ENCODE measurements at places on chromosomes 5 and 9.

GRCh38 chr5:96775689-96776088 lies 32.1 kb downstream of the ERAP1 start:
- DNase-seq, result no peak

GRCh38 chr5:150245111-150245789 lies 44.3 kb downstream of the CAMK2A start:
- DNase-seq, result no peak

DNA sequence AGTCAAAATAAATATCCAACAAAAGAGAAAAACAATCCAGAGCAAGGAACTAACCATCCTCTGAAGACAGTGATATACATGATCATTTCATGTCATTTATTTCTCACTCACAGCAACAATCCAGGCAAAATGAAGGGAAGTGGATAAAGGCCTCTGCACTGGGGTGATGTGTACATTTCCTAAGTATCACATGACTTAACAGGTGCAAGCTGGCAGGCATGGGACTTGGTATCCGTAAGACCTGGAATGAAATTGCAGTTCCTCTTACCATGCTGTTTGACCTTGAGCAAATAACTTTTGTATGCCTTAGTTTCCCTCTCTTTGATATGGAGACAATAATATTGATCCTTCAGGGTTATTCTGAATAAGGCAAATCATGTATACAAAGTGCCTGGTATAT lies 77.6 kb downstream of the PRLR start:
- DNase-seq, result no peak

GRCh38 chr9:17846948-17847655 lies 268.2 kb downstream of the SH3GL2 start:
- DNase-seq, result no peak

GRCh38 chr5:135333732-135334515 lies 65.1 kb downstream of the MACROH2A1 start:
- no peak for DNase-seq

DNA sequence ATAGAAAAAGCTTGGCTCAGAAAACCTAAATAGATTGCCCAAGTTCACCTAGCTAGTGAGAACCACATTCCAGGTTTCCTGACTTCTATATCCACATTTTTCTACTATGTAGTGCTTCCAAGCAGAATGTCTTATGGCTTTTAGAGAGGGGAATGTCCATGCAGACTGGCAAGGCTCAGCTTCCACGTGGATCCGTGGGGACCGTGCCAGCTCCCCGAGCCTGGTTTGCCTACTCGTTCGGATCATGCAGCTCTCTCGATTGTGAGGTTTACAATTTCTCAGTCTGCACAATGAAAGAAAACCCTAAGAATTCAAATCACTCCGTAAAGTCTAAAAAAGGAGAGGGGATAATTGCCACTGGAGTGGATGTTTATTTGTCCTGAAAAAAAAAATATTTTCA lies 256.5 kb upstream of the NR4A3 start:
- DNase-seq, result no peak

DNA sequence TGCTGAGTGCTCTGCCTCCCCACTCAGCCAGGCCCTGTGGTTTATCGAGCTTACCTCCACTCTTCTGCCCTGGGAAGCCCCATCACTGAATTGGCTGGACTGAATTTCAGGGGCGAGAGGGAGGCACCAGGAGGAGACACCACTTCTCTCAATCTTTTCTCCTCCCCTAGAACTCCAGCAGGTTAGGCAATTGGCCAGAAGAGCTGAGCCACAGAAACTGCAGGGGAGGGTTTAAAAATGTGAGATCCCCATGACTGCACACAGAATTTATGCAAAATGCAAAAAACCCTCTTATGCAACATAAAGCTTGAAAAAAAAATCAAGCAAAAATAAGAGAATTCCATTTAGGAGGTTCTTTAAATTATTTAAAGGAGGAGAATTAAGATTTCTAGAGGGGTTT lies 29.9 kb downstream of the TUT7 start:
- DNase-seq, result no peak

DNA sequence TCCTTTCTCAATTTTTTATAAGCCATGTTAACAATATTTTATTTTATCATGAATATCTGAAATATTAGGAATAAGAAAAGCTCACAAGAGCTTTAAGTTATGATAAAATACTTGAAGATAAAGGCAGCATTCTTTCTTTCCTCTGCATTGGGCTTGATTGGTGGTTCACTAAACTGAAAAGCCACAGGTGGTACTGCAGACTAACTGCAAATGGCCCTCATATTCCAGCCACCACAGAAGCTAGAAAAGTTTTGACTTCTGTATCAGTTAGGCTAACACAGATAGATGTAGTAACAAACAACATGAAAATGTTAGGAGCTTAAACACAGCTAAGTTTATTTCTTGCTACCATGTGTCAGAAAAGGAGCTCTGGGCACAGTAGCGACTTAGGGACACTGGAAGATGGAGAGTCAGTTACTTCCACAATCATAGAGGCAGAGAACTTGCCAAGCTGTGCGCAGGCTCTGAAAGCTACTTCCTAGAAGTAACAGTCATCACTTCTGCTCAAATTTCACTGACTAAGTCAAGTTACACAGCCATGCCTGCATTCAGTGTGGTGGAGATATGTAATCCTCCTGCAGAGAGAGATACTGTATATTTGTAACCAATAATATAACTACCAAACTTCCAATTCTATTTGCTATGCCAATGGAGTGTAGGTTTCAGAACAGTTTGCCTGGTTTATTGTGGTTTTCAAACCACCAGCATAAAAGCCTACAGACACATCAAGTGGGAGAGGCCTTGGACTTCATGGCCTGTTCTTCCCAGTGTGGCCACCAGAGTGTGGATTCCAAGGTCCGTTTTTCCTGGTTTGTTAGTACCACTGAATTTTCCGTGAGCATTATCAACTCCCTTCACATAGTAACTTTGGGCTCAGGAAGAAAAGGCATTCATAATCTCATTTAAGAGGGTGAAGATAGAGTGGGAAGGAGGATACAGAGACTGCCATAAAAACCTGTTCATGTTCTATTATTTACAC lies 268.3 kb downstream of the PJA2 start:
- no peak for DNase-seq

DNA sequence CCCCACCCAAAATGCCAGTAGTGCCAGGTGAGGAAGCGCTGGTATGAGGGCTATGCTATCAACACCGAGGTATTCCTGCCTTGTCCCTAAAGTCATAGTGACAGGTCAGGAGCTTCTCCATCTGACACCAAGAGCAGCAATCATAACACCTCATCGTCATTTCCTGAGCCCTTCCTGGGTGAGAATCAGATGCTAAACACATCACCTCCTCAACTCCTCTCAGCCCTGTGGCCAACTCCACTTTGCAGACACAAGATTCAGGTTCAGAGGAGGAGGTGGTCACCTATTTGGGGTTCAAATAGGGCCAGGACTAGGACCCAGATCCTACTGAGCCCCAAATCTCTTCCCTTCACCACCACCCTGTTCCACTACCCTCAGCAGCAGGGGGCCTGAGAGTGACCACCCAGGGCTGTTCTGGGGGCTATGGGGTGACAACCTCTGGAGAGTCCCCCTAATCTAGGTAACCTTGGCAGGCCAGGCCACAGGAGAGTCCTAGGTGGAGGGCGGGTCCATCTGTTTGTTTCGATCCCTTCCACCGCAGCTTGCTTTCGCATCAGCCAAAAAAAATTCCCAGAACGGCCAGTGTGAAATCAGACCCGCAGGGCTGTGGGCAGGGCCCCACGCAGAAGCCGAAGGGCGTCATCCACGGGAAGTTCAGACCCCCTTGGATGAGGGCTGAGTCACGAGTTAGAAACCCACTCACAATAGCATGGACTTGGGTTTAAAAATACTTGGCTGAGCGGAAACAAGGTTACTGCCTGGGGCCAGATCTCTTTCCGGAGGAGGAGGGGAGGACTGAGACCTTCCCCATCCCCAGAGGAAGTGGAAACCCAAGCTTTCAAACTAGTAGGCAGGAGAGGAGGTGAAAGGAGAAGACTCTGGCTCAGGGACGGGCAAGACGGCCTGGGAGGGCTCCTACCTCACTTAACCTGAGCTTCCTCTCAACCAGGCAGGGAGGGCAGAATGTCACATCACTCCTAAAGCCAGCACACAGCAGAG lies 8.7 kb downstream of the STK10 start:
- DNase-seq, result peak; percentile 68

DNA sequence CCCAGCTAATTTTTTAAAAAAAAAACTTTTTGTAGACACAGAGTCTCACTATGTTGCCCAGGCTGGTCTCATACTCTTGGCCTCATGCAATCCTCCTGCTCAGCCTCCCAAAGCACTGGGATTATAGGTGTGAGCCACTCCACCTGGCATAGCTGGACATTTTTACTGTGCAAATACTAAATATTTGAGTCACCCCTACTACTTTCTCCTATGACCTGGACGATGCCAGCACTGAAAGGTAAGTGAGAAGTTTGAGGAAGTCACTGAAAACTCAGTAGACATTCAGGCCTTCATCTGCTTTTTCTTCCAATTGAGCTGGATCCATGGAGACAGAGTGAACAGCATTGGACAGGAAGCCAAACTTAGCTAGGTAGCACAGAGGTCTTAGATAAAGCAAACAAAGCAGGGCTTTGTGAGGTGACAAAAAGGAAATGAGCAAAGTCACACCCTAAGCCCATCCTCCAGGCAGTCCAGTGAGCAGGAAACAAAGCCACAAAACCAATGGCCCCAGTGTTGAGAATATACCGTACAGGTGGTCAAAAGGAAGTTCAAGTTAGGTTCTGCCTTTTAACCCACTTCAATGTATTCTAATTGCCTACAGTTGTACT lies 192.6 kb upstream of the RASA1 start:
- DNase-seq, result no peak

GRCh38 chr5:139108063-139108824 lies 89.9 kb downstream of the SIL1 start:
- no peak for DNase-seq

- DNase-seq, result no peak
Measured at GRCh38 chr5:9850456-9850855, 220.3 kb upstream of the TAS2R1 start.

- DNase-seq, result no peak
Measured at GRCh38 chr9:131405428-131405827, 11.5 kb downstream of the PRRC2B start.

DNA sequence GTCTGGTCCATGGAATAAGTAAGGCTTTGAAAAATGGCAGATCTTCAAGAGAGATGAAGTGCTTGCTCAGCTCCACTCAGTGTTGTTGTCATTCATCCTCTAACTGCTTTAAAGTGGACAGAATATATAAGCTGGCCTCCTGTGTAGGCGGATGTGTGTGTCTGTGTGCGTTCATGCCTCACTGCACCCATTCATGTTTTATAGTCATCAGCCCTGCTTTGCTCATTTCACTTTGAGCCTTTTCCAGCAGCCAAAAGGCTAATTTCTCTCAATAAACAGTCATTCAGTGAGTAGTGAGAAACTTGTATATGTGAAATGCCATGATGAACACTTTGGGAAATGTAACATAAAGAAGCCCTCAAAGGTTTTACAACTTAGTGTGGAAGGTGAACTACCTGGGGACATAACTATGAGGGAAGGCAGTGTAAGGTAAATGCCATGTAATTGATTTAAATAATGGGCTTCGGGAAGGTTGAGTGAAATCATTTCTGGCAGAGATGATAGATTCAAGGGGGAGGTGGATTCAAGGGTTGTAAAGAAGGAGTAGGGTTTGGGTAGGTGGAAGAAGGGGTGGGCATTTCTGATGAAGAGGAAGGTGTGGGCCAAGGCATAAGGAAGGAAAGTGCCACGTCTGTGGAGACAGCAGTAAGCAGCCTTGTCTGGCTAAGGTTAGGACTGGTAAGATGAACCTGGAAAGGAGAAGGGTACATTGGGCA lies 15.7 kb downstream of the TTC23L start:
- no peak for DNase-seq

DNA sequence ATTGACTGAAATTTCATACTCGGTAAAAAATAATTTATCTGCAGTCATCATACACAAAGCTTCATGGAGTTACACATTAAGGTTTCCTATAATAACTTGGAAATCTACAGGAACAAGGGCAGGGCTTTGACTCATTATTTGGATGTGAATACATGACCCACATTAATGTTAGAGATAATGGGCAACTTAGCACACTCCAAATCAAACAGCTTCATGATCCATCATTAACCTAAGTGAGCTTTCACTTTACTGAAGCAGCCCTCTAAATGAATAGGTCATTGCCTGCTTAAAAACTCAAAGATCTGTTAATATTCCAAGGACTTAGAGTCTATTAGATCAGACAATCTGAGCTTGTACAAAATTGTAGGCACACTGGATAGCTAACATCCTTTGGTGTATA lies 9.0 kb downstream of the CDH12 start:
- DNase-seq, result no peak

- no peak for DNase-seq
Measured at GRCh38 chr9:129263836-129264235, 85.8 kb upstream of the IER5L start.

DNA sequence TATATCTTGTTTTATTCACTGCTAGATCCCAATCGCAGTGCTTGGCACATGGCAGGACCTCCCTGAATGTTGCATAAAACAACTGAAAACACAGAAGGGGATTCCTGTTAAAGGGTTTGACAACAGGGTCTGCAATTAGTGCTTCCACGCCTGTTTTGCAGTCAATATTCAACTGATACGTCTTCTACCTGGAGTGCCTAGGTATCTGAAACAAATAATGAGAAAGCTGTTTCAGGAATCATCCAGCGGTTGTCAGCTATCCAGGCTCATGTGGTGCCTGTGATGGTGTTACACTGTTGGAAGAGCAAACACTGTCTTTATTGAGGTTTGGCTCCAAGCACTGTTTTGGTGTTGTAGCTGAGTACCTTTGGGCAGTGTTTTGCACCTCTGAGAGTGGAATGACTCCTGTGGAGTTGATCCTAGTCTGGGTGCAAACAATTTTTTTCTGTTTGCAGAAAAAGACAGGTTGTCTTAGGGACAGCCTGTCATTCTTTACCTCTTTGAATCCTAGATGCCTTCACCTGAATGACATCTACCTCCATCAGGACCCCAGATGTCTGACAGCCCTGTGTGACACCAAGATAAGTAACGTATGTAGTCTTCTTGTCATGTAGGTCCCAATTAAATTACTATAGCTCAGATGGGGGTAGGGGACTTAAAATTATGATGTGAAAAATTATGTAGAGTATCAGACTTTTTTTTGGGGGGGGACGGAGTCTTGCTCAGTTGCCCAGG lies 14.8 kb upstream of the MATR3 start:
- no peak for DNase-seq

- DNase-seq, result no peak
Measured at GRCh38 chr5:149656576-149657182, 73.4 kb upstream of the PPARGC1B start.

DNA sequence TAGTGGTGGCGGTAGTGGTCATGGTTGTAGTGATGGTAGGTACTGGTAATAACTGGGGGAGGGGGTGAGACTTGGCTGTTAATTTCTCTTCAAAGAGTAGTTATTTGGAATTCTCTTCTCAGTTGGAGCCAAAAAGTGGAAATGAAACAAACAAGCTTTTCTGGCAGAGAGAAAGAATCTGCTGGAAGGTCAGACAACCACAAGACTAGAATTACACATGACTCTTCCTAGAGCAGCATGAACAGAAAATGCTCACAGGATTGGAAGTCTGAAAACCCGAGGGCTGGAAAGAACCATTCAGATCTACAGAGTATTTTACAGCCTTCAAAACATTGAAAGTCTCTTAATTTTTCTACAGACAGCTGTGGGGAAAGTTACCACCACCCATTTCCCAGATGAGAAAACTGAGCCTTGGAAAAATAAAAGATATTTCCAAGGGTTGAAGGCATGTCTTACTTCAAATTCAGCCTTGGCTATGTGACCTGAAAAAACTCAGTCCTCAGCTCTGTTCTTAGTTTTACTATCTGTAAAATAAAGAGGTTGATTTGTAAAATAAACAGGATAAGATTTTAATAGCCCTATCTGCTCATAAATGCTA lies 42.9 kb upstream of the TRIM32 start:
- no peak for DNase-seq
